ENCODE measurements at places on chromosomes 12 and 14.

GRCh38 chr12:34108405-34108803, 86.1 kb downstream of the ALG10 start:
- DNase-seq = no peak

GRCh38 chr12:2795291-2796186, 769 bp downstream of the FKBP4 start:
- DNase-seq = no peak

DNA sequence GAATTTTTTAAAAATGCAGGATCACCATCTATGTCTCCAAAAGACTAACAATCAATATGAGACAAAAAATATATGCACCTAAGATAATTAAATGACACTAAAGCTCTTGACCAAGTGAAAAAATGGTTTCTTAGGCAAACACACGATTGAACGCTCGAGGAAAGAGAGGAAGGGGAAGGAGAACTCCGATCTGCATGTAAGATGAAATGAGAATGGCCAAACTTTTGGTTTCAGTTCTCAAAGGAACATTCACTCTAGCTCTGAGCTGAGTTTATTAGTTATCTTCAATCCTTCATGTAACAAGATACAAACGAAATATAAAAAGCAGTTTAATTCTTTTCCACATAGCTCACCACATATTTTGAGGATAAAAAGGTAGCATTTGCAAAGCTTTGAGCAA, 2.8 kb downstream of the DYRK4 start:
- DNase-seq = no peak

DNA sequence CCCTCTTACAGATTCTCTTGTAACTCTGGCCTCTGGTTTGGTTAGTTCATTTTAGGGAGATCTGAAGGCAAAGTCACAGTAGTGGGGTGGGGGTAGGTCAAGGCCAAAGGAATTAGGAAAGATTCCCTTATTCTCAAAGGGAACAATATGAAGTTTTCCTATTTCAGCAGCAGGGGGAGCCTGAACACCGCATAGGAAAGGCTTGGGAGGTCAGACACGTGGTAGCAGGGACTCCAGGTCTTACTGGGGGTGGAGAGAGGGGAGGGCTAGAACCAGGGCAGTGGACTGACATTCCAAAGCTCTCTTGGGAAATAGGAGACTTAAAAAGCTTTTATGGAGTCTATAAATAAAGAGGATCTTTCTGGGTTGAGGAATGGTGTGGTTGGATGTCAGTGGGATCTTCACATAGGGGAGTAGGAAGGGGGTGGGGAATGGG, 1.3 kb downstream of the ZC3H10 start:
- DNase-seq = no peak

GRCh38 chr12:93502802-93503623, 35.7 kb downstream of the MRPL42 start:
- no peak for DNase-seq

GRCh38 chr12:5964913-5965900, 20.1 kb upstream of the ANO2 start:
- no peak for DNase-seq

DNA sequence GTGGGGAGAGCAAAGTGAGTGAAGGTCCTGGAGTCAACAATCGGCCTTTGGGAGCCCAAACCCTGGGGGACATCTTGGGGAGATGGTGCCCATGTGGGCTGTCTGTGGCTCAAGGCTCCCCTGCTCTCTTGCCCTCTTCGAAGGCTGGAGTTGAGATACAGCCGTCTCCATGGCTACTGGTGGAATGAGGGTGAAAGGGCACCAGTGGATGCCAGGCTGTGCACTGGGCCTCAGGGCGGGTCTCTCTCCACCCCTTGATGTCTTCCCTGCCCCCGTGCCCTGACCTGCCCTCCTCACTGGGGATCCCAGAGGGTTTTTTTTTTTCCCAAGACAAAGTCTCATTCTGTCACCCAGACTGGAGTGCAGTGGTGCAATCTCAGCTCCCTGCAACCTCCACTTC, 2.0 kb upstream of the ANKRD9 start:
- no peak for DNase-seq

DNA sequence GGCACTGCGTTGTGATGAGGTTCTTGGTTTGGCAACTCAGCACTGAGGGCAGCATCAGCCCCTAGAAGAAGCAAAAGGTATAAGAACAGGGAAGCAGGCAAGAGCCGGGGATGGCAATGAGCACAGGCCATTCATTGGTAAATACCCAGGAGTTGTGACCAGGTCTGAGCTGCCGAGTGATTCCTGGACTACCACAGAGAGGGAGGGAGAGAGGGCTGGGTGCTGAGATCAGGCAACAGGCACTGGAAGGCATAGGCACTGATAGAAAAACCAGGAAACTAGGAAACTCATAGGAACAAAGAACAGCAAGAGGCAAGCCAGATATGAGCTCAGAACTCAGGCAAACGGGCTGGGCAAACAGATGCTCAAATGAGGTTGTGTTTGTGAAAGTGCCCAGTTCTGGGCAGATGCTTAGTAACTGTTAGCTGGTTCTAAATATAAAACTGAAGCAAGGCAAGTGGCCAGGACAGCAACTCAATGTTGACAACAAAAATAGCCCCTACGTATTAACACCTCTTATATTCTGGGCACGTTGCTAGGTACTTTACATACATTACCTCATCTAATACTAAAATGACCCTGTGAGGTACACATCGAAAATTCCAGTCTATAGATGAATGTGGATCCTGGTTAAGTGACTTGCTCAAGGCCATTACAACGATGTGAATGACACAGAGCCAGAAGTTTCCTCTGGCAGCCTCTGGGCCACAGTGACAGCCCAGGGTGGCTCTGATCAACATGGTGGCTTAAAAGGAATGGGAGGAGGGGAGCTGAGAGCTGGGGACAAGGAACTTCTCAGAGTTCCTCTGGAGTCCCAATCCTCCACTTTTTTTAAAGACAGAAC, 121.1 kb downstream of the PRMT8 start:
- DNase-seq = no peak

GRCh38 chr14:100715803-100716202, 10.9 kb upstream of the DLK1 start:
- DNase-seq = no peak

- no peak for DNase-seq
Observed at GRCh38 chr14:32436993-32437392, 107.9 kb downstream of the AKAP6 start.
